ENCODE measurements at places on chromosomes 11 and 22.

DNA sequence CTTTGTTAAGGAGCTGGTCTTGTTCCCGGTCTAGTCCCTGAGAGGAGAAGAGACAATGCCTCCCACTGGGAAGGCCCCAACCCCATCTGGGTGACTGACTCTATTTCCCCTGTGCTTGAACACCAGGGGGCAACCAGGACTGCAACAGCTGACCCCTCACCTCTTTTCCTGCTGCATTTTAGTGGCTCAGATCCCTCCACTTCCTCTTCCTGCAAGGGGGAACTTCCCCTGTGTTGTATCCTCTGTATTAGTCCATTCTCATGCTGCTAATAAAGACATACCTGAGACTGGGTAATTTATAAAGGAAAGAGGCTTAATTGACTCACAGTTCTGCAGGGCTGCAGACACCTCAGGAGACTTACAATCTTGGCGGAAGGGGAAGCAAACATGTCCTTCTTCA is 84.3 kb upstream of the LMO1 start:
- DNase-seq: no peak

DNA sequence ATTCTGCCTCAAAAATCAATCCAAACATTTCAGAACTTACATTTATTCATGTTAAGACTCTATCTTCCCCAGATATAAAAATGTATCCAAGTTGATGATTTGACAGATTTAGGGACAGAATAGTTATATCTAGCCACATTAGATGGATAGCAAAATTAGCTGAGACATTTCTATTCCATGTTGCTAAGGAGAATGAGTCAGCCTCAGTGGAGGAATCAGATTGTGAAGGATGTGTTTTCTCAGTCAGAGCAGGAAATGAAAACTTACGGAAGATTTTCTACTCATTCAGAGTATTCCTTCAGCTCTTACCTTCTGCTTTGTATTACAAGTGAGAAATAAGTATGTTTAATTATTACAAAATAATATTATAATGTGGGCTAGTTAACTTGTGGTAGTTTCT is 556.3 kb upstream of the ANO3 start:
- DNase-seq: no peak

DNA sequence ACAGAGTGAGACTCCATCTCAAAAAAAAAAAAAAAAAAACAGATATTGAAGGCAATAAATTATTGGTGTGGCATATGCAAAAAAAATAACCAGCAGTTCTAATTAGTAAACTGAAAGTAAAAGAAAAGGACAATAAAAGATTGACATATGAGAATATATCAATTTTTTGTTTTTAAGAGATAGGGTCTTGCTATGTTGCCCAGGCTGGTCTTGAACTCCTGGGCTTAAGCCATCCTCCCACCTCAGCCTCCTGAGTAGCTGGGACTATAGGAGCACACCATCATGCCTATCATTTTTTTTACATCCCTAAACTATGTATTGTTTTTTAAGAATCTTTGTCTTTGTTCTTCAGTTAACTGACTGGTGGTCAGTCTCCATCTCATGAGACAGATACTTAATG is 31.5 kb downstream of the PACSIN2 start:
- DNase-seq: no peak

- no peak for DNase-seq
Measured at GRCh38 chr22:27996981-27997380, 77.9 kb upstream of the PITPNB start.

- no peak for DNase-seq
Measured at GRCh38 chr11:26896719-26897118, 97.2 kb upstream of the FIBIN start.

- DNase-seq: no peak
Measured at GRCh38 chr22:16776080-16776479, 49.1 kb downstream of the XKR3 start.

DNA sequence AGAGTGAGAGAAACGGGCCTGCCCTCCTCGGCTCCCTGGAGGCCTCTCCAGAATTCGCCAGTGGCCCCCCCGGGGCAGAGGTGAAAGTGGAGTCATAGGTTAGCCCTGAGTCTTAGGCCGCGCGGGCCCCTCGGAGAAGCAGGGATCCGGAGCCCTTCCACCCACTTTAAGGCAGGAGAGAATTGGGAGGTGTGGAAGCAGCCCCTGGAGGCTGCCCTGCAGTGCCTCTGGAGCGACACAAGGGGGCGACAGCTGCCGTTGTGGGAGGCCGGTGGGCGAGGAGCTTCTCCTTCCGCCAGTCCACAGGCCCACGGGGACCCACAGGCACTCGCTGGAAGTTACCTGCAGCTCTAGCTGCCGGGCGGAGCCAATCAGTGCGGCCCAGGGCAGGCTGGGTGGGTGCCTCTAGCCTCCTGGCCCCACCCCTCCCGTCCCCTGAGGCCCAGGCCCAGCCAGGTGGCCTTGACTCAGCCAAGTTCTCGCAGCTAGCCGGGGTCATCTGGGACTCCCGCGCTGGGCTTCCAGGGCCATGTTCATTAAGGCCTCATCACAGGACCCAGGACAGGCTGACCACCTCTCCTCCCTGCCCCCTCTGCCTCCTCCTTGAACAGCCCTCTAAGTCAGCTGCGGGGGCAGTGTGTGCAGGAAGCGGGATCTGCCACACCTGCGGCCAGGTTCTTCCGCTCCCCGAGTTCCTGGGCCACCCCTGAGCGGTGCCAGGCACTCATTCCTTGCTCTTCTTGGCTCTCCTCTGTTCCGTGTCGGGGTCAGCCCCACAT is 5.0 kb downstream of the DGKZ start:
- DNase-seq: no peak

- no peak for DNase-seq
Measured at GRCh38 chr11:95653680-95654079, 135.9 kb downstream of the FAM76B start.

- DNase-seq: peak; percentile 98
Measured at GRCh38 chr11:124622531-124623451, at the start of gene TBRG1. TBRG1 (plus strand) TSS chr11:124622864; CDS start chr11:124623084, 220 bp downstream.

DNA sequence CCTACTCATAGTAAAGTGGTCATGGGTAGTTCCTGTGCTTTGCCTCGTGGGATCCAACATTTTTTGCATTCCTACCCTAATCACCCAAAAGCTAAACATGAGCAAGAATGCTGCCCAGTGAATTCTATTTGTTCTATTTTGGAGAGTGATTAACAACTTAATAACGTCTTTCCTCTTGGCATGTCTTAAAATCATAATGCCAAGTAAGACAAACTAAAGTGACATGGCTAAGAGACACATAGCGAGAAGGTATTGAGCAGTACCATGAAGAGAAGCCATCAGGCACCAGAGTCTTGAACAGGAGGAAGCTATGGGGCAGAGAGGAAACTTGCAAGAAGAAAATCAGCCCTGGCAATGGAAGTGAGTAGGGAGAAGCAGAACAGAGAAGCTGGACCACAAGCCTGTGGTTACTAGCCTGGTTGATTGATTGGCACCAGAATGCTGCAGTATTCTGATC is 32.0 kb downstream of the EXPH5 start:
- no peak for DNase-seq

- no peak for DNase-seq
Measured at GRCh38 chr11:93730108-93731107, 10.9 kb downstream of the TAF1D start.

DNA sequence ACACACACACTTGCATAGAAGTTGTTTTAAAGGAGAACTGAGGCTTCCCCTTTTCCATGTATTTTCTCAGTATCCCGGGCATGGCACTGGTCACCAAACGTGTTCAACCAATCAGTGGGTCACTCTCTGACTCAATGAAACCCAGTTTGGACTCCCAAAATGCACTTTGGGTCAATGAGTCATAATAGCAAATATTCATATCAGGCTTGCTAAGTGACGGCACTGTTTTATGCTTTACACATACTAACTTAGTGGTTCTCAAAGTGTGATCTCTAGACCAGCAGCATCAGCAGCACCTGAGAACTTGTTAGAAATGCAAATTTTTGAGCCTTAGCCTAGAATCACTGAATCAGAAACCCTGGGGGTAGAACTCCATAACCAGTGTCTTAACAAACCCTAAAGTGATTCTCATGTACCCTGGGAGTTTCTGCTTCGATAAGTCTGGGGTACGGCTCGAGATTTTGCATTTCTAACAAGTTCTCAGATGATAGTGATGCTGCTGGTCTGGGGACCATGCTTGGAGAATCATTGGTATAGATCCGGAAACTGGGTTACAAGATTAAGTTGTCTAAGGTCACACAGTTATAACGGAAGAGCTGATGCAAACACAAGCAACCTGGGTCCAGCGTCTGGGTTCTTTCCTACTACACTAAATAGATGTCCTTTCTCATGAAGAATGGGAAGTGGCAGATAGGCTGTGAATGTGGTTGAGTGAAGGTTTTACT is 35.6 kb downstream of the ETS1 start:
- no peak for DNase-seq

DNA sequence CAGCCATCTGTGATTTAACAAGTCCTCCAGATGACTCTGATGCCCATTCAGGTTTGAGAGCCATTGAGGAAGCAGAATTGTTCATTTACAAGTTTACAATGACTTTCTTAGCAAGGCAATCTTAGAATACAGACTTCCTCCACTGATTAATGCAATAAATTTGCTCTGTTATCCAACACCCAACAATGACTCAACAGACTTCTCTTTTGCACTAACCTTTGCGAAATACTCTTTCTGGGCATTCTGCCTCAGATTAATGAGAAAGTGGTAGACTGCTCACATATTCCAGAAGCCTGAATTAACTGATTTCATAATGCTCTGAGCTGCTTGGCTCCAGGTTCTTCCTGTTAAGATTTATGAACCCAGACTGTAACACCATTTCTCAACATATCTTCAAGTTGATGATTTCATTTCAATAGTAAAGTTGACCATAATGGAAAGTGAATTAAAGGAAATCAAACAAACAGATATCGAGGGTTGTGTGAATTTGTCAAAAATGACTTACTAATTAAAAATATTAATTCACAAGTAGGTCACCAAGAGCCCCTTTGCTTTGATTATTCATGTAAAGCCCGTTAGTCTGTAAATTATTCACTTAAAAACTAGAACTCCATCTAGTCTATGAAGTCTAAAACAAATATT is 70.5 kb upstream of the BLID start:
- DNase-seq: no peak

DNA sequence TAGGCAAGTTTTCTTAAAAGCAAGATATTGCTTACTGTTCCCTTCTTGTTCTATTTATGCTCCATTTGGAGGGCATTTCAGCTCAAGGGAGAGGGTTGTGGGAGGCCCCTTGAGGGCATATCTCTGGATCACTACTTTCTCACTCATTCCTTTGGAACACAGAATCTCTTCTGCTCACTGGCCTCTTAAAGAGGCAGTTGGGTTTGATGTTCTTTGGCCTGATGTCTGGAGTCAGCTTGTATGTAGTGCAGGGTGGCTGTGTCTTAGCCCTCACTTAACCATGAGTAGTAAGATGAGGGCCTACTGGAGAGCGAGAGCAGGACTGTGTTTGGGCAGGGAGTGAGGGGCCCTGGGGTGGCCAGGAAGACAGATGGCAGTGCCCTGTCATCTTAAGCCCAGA is 3.6 kb downstream of the INCENP start:
- DNase-seq: no peak

DNA sequence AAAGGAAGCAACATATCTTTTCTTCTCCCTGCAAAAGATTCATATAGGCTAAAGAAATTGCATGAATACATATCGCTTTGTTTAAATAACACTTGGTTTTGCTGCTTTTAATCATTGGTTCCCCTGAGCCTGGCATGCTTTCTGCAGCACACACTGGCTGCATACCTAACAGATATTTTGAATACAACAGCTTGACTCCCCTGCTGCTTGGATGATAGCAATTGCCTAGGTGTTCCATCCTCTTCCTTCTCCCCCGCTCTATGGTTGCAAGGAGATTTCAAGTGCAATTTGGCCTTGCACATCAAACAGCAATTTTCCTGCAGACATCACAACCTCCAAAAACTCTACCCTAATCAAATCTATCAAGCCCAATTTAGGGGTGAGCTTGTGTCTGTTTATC is 430.0 kb downstream of the NTM start:
- DNase-seq: no peak

DNA sequence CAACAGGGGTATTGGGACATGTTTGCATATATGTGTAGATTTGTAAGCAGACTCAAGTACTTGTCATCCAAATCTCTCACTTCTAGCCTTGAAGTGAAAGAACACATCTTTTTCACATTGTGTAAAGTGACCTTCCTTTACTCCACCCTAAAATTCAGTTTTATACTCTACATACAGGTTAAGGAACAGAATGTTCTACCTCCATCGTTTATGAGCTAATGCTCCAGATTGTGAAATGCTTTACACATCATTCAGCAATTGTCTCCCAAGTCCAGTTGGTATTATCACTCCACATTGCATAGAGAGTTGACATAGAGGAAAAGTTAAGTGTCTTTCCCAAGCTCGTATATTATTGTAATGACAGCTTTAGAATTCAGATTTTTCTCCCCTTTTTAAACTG is 46.1 kb upstream of the BLID start:
- no peak for DNase-seq

GRCh38 chr11:134521452-134522289 is 109.6 kb upstream of the B3GAT1 start:
- no peak for DNase-seq

- DNase-seq: no peak
Measured at GRCh38 chr11:68282141-68282860, 10.5 kb upstream of the C11orf24 start.

GRCh38 chr11:34263441-34264091 is 94.2 kb downstream of the ABTB2 start:
- DNase-seq: peak; percentile 37

DNA sequence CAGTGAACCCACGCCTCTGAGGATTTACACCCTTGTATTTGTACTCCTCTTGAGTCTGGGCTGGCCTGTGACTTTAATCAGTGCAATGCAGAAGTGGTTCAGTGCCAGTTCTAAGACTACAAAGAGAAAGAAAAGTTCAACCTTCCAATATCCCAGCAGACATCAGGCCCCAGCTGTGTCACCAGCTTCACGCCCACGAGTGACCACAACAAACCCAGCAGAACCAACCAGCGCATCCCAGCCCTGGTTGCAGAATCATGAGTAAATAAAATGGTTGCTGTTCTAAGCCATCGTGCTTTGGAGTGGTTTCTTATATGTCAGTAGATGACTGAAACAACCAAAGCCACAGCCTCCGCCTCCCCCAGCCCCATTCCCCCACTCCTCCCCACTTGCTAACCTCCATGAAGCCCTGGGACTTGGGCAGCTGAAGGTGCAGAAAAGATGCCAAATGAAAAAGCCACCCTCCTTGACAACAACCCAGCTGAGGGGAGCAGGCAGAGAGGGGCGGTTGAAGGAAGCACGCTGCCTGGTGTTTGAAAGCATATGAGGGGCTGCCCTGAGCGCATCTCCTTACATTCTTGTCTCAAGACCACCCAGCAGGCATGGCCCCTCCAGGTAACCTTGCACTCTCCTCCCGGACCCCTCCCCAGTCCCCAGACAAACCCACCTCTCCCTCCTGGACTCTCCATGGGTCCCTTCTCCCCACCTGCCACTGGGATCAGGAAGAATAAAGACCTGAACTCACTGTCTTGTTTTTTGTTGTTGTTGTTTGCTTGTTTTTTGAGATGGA is 20.9 kb downstream of the TSKU start:
- no peak for DNase-seq

- DNase-seq: no peak
Measured at GRCh38 chr11:90587896-90588295, 365.0 kb upstream of the CHORDC1 start.
